ENCODE measurements at places on chromosomes 12 and 14.
A peak's percentile ranks its signal among the peaks of the same experiment; 100 is the strongest.

GRCh38 chr14:94116701-94117100 lies 6.2 kb downstream of the IFI27 start:
- no peak for DNase-seq

DNA sequence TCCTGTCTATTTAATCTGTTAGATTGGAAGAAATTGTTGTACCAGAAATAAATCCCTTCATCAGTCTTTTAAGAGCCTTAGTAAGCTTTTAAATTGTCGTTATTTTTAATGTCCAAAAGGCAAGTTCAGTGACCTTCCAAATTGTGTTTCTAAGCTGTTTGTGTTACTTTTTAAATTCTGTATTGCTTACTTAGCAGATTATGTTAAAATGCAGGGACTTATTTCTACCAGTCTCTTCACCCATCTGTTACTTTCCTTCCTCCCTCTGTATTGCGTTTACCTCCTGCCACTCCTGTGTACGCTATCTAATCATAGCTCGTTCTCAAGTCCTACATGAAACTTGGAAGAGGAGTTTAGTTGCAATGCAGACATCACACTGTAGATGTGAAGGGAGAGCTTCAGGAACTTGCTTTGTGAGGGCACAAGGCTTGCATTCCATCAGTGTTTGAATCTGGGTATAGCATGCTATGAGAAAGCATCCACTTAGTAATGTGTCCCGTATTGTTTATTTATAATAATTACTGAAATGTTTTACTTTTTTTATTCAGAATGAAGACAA lies 406.5 kb upstream of the RGS6 start:
- no peak for DNase-seq

GRCh38 chr12:92558215-92558773 lies 144.5 kb upstream of the PLEKHG7 start:
- no peak for DNase-seq

DNA sequence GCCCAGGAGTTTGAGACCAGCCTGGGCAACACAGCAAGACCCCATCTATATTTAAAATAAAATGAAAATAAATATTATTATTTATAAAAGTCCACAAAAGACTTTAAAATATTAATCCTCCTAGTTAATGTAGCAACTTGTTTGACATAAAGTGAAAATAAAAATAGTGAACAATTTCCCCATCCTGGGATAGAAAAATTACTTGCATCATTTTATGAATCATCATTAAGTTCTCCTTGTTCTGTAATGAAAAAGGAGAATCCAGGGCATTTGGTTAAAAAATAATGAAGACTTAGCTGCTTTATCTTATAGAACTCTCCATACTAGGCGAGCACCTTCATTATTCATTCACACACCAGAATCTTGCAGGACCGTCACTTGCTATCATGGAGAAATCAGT lies 66.1 kb downstream of the ELK3 start:
- DNase-seq: no peak

- DNase-seq: no peak
Measured at GRCh38 chr14:38056270-38056669, 151.4 kb upstream of the SSTR1 start.

GRCh38 chr12:71780237-71780822 lies 25.7 kb downstream of the RAB21 start:
- DNase-seq: peak; percentile 12

Data from right kidney (tissue), 9 donors.